Stimulated activated CD4-positive, alpha-beta T cell treated with anti-CD3 and anti-CD28 coated beads, Interleukin-15, amount 100 ng/mL, for 1 hour (primary cell): ENCODE measurements at places on chromosomes 5 and 9.
A peak's percentile ranks its signal among the peaks of the same experiment; 100 is the strongest.

- no peak for DNase-seq
Measured at GRCh38 chr5:176446884-176447590, 1.1 kb upstream of the FAF2 start.

DNA sequence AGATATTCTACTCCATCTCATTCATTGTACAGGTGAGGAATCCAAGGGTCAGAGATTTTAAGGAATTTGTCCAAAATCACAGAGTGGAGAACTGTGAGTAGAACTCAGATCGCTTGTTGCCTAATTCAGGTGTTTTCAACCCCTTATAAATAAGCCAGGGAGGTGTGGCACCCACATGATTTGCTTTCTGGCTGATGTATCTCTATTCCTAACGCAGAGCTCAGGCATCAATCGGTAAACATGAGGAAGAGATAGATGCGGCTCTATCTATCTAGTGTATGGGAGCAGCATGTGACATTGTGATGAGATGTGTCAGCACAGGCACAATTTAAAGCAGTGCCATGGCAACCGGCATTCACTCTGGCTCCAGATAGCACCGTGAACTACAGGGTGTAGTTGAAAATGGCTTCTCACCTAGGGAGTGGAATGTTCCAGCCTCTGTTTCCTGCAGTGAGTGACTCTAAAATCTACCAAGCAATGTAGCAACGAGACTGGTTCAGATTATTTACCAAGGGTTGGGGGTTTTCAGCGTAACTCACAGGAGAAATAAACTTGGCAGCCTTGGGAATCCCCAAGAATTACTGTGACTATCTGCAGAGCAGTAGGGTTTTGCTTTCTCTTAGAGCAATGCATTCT lies 53.4 kb upstream of the SUB1 start:
- peak; percentile 13 for DNase-seq

DNA sequence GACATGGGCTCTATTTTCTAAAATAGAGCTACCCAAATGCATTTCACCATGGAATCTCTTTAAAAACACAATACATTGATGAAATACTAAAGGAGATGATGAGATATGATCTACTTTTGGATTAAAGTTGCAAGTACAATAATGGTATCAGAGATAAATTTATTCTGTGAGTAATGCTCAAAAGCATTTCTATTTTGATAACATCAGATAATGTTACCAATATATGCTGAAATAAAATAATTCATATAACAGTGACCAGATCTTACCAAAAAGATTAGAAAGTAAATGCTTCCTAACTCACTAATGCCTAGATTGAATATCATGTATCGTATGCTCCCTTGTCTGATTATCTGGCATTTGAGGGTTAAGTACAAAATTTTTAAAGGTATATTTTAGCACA lies 761.8 kb upstream of the ZNF608 start:
- no peak for DNase-seq

GRCh38 chr5:53453898-53454718 lies 26.3 kb upstream of the FST start:
- no peak for DNase-seq

DNA sequence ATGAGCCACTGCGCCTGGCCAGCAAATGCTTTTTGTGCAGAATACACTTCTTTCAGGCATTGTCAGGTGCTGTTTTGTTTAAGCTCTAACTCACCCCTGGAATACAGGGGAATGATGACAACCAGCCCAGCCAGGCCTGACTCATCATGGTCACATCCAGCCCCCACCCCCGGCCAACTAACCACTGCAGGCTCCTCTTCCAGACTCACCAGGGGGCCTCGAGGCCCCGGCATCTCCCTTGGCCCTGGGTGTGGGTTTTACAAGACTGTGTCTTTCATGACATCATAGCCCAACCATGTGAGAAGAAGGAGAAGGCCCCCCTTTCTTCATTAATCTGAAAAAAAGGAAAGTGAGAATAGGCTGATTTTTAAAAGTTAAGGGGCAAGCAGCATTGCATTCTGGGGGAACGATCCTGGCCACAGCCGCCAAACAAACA lies 35.5 kb downstream of the OLFML2A start:
- DNase-seq: no peak

DNA sequence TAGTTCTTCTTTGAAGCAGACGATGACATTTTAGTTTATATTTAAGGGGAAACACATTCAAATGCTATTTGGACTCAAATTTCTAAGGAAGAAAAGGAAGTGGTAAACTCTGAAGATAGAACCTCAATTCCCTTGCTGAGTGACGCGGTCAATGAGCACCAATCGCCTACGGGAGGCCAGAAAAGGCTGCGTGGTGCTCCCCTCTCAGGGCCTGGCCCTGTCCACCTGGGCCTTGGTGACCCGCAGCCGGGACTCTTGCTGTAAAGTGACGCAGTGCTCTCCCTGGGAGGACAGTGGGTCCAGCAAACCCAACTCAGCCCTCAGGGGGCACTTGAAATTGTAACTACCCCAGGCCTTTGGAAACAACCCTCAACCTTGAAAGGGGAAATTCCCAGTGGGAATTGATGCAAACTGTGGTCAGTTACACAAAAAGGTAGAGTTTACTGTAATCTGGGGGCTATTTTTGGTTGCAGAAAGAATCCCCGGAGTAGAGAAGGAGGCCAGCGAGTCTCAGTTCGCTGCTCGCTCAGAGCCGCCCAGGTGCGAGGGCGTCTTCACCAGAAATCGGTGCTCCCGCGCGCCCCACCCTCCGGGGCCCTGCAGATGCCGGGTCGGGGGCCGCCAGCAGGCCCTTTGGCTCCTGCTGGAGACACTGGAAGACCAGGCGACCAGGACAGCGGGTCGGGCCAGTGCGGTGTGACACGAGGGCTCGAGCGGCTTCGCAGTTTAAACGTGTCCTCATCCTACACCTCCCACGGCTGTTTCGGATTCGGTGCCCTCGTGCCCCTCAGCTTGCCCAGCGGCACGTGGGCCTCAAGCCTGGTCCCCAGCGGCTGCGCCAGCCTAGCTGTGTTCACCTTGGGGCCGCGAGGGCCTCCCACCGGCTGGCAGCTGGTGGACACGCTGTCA lies 1.4 kb upstream of the ANKRD33B start:
- DNase-seq: no peak

GRCh38 chr9:137666513-137666822 lies 47.7 kb downstream of the EHMT1 start:
- DNase-seq: no peak

DNA sequence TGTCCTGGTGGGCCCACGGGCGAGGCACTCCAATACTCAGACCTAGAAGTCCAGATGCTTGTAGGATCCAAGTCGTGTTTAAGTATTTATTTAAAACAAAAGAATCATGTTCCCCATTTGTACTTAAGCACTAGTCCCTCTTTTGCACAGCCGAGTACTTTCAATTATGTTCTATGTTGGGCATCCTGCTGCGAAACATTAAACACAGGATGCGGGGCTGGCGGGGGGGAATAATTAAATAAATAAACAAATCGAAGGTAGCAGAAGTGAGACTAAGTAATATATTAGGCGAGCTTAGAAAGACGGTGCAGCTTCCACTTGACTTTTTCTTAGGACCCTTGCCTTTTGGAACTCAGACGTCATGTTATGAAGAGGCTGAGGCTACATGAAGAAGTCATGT lies 1129.2 kb upstream of the ACO1 start:
- no peak for DNase-seq

DNA sequence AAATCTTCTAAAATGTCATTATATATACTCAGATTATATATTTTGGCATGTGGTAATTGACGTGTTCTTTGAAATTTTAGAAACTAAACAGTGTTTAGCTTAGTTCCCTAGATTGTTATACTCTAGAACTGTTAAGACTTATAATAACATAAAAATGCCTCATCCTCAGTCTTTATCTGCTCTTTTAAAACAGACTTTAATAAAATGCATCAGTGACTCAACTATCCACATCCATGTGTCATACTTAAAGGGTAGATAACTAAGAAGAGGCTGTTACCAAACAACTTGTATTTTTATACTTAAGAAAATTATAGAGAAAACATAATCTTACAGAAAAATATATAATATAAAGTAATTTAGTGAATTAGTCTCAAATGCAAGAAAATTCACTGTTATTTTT lies 15.2 kb downstream of the NFIL3 start:
- no peak for DNase-seq
